HS-5 (cell line): ENCODE measurements at places on chromosomes 2 and 18.

DNA sequence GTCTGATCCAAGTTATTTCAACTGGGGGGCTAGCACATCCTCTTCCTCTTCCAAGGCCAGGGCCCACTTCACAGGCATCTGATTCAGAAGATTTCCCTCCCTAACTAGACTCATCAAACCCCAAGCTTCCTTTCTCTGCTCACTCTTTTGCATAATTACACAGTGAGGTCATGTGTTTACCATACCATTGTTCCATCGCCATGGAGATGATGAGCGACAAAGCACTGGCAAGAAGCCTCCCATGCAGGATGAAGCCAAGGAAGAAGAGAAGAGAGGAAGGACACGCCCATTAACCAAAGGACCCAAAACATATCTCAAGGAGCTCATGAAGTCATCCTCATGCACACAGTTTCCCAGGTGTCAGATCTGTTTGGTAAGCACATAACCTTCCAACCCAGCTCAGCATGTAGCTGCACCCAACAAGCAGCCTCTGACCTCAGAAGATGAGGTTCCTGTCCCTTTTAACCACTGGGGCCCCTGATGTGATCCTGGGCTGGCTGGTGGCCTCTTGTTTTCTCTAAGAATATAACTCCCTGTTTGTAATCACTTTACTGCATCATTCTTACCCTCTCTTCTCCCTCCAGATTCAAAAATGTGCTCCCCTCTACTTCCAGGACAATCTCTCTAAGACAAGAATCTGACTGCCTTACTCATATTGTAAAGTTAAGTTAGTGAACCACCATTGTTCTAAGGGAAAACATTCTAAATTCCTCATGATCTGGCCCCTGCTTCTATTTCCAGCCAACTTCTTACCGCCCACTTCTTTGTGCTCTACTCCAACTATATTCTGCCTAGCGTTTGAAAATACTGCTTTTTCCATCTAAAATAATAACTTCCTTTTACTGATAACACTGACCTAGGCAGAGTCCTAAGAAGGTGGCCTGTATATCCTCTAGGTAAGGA, 190.1 kb downstream of the TTC32 start:
- DNase-seq = peak; percentile 97

DNA sequence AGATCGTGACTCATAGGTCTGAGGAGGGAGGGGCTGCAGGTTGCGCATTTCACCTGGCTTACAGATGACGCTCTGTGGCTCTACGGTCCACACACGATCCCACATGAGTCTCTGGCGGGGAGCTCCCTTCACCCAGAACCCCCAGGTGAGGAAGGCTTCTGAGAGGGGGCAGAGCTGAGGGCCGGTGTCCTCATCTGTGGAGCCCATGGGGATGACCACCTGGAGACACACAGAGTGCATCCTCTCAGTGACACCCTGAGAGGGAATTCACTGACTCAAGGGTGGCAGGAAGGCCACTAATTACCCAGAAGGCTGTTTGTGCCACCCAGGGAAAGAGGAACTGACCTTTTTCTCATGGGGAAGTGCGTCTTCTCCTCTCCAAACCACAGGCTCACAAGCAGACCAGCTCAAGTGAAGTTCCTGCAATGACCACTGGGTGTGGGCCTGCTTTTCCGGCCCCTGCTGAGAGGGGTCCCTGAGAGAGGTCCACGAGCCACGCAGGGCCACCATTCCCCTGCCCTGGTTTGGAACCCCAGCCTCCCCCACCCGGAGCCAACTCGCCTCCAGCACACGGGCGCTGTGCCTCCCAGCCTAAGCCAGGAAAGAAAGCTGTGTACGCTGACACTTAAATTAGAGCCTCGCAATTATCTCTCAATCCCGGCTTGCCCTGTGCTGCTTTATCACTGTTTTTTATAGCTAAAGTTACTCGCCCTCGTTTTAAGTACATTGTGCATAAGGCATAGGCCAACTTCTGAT, 114.1 kb downstream of the BCL11A start:
- DNase-seq = no peak

GRCh38 chr2:18599509-18600254, 10.3 kb upstream of the NT5C1B start:
- peak; percentile 47 for DNase-seq

- no peak for DNase-seq
Measured at GRCh38 chr2:65579506-65580235, 147.3 kb upstream of the SPRED2 start.

DNA sequence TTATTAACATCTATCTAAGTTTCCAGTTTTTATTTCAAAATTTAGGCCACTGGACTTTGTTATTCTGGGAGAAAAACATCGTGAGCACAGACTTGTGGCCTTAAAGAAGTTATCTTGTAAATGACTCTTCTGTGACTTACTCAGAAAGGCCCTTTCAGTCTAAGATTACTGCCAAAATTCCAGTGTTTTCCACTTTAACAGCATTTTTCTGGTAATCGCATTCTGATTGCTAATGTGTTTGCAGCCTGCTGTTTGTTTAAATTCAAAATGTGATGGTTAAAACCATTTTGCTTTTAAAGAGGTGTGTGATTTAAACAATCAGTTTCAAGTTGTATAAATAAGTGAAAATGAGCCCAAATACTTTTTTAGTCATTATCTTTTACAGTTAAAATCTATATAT, 136.7 kb upstream of the DAPL1 start:
- DNase-seq = no peak

GRCh38 chr18:60508108-60508507, 135.5 kb upstream of the MC4R start:
- DNase-seq = no peak

GRCh38 chr2:120904830-120905234, 169.2 kb downstream of the GLI2 start:
- DNase-seq = no peak

GRCh38 chr2:203730883-203731282, 24.4 kb downstream of the CD28 start:
- DNase-seq = no peak

- DNase-seq = no peak
Measured at GRCh38 chr2:211599146-211599545, 939.5 kb downstream of the ERBB4 start.

GRCh38 chr2:164657129-164657528, 35.8 kb upstream of the GRB14 start:
- peak; percentile 62 for DNase-seq

DNA sequence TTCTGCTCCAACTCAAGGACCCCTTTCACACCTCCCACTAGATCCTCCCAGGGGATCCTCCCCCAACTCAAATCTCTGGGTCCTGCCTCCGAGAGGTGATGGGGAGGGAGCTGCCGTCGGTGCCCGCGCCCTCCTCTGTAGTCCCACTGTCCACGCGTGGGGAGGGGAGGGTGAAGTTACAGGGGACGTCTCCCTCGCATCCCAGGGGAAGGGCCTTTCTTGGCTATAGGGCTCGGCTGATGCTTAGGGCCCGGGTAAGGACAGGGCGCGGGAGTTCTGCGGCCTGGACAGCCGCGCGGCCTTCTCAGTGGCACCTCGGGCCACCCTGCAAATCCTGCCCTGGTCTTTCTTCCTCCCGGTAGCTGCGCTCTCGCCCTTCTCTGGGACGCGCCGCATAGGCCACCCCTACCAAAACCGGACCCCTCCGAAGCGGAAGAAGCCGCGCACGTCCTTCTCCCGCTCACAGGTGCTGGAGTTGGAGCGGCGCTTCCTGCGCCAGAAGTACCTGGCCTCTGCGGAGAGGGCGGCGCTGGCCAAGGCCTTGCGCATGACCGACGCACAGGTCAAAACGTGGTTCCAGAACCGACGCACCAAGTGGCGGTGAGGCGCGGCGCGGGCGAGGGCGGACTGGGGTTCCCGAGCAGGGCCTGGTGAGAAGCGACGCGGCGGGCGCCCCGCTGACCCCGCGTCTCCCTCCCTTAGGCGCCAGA, 1.2 kb downstream of the TLX2 start:
- no peak for DNase-seq

- no peak for DNase-seq
Measured at GRCh38 chr2:181818840-181819239, 72.7 kb upstream of the ITPRID2 start.

GRCh38 chr2:118902266-118903028, 39.5 kb upstream of the MARCO start:
- DNase-seq = no peak

GRCh38 chr18:33114749-33115148, 325.8 kb downstream of the CCDC178 start:
- DNase-seq = no peak

DNA sequence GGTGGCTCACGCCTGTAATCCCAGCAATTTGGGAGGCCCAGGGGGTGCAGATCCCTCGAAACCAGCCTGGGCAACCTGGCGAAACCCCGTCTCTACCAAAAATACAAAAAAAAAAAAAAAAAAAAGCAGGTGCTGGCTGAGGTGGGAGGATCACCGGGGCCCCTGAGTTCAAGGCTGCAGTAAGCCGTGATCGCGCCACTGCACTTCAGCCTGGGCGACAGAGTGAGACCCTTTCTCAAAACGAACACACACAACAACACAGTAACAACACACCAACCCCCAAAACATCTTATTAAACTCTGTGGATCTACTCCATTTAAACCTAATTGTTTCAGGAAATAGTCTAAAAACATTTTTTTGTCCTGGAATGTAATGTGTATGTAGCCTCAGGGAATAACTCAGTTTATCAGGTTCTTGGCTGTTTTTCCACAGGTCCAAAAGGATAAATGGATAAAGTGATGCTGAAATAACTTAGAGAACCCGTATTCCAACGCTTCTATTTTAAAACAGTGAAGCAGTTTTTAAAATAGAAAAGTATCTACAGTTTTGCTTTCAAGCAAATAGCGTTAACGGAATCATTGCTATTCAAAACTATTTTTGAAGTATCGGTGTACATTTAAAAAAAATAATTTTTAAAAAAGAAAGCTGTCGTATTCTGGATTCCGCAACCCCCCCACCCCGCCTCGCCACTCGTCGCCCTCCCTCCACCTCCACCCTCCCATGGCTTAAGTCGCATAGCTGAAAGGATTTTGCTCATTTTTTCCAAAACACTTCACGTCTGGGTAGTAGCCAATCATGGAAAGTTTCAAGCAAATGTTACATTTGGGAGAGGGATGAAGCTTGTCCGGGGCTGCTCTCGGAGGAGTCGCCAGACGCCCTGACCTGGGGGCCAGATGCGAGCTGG, 895 bp upstream of the GLS start:
- DNase-seq = no peak

- DNase-seq = no peak
Measured at GRCh38 chr2:171846894-171847293, 47.1 kb downstream of the SLC25A12 start.

GRCh38 chr2:28381225-28382180, 11.2 kb upstream of the FOSL2 start:
- DNase-seq = no peak

DNA sequence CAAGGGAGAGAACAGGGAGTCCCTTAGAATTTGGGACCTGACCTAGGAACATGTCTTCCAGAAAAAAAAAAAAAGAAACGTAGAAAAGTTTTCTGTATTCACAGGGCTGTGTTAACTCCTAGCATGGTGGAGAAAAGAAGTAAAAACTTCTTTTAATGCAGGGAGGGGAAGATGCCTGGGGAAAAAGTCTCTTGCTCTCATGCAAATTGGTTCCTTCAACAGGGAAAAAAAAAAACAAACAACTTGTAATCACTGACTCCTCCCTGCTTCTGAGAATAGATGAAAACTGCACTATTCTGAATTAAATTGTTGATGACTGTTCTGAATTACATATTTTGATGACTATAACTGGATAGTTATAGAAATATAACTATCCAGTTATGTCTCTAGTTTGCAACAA, 933.2 kb downstream of the TRIB2 start:
- no peak for DNase-seq

DNA sequence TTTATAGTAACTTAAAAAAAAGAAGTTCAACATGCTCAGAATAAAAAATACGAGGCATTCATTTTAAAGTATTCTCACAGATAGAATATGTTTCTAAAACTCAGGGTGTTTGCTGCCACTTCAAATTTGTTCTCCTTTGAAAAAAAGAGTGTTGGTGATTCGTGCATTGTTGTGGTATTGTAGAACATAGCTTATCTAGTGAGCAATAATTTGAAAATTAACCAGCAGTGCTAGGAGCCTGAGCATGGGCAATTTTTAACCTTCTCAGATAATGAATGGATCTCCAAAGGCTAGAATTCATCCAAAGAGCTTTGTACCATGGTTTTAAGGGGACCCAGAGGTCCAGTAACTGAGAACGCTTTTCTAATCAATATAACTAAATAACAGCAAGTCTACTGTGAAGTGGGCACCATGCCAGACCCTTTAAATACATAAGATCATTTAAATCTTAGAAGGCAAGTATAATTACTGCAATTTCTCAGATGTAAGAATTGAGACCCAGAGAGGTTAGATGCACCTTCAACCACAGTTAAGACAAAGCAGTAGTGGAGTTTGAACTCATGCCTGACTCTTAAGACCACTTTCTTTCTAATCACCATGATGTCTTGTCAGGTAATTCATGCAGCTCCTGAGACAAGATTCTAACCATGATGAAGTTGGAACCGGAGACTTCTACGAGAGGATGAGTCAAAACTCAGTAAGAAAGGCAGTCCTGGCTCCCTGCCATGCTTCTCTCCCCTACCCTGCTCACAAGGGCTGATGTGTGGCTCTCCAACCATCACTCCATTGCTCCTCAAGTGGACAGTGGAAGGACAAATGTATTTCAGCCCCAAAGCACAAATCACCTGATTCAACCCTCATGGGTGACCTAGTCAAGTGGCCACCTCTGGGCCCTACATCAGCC, 3.4 kb downstream of the CYRIA start:
- no peak for DNase-seq

DNA sequence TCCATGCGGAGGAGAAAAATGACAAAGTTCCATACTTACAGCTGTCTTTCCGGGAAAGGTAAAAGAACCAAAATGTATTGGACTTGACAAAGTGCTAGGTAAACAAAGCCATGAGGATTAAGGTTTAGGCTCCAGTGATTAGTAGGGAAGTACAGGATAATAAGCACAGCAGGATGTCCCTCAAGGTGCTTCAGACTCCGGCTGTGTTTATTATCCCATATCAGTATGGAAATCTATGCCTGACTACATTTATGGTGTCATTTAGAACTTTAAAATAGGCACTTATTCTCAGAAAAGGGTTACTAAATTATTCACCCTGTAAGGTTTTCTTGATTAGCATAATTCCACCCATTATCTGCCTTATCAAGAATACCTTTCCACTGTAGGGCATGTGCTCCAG, 136.3 kb upstream of the CCDC68 start:
- DNase-seq = no peak

GRCh38 chr18:22999212-22999611, 66.1 kb downstream of the RBBP8 start:
- DNase-seq = no peak

- no peak for DNase-seq
Measured at GRCh38 chr2:44691174-44691785, 250.2 kb upstream of the SIX3 start.

- peak; percentile 13 for DNase-seq
Measured at GRCh38 chr2:39099870-39100728, 20.8 kb downstream of the SOS1 start.
